ENCODE measurements at places on chromosomes 1 and 21.

GRCh38 chr1:179014123-179014522 is 11.6 kb upstream of the FAM20B start:
- DNase-seq, result no peak

GRCh38 chr1:64082459-64082858 is 121.0 kb upstream of the UBE2U start:
- no peak for DNase-seq

DNA sequence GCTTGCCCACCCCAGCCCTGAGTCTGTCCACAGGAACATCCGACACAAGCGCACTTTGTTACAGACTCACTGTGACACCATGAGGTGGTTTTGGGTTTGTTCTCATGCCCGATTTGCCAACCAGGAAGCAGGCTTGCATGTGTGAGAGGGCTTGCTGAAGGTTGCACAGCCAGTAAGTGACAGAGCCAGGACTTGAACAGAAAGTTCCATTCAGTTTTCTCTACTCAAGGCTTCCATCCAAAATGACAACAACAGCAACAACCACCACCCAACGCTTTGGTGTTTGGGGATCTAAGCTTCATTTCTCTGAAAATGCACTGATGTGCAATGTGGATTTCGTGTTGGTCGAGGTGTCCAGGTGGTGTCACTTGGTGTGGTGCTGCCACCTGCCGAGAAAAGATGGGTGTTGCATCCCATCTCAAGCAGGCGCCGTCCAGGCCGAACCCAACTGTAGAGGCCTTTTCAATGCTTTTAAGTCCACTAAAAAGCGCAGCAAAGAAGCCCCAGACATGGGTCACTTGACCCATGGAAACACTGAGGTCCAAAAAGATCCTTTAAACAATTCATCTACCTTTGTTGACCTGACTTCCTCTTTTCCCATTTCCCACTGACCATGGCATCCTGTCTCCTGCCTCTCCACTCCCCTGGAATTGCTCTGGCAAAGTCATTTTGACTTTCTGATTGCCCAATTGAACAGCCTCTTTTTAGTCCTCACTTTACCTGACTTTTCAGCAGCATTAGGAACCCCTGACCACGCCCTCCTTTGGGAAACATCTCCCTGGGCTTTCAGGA is 12.2 kb downstream of the CITED4 start:
- DNase-seq, result peak; percentile 85

DNA sequence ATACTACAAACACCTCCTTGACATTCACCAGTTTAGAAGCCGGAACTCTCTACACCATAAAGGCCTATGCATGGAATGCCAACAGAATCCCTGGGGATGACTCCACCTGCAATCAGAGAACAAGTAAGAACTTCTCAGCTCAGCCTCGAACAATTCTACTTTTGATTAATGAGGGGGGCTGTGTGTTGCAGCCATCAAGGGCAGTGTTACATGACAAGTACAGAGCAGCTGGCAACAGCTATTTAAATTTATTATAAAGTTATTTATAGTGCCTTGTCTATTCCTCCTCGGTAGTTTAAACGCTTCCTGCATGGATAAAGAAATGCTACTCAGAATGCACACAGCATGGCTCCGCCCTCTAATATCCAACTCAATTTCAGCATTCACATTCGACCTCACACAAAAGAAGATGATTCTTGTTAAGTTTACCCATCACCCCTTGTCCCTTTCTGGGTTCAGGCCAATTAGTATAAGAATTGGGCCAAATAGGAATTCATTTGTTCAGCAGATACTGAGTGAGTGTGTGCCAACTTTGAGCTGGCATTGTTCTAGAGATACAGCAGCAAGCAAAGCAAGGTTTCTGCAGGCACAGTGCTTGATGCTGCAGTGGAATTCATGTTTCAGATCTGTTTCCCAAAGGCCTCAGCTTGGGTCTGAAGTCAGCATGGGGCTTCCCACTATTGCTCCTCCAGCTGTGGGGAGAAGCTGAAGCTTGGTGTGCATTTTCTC is 6.4 kb downstream of the FNDC7 start:
- DNase-seq, result no peak

DNA sequence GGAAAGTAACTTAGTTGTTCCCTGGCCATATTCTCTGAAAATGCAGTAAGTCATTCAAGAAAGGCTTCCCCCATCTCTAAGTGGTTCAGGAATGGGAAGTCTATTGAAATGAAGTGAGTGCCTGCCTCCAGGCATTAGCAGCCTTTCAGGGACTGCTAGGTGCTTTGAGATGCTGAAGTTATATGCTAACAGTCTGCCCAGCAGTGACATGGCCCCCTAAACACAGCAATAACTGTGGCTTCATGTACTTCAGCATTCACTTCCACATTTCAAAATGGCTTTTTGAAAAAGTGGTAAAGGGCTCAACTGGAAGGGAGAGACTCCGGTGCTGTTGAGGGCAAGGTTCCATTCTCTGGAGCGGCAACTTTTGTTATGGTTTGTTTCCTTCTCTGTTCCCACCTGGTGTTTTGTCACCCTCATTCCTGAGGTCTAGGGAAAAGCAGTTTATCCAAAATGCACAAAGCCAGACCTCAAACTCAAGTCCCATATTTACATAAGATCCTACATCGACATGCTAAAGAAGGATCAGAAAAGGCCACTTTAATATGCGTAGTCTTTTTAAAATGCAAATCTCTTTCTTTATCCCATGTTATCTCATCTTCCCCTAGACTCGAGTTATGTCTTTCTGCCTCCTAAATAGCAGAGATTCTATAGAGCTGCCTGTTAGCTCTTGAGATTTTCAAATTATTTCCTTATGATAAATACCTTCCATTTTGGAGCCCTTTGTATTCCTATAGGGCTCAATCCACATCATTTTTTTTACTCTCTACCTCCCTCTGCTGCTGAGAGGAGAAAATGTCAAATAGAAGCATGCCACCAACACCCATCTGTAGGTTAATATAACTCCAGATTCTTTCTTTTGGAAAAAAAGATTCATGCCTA is 34.2 kb upstream of the LRRC8C start:
- DNase-seq, result no peak

- no peak for DNase-seq
Observed at GRCh38 chr1:214186103-214186824, 94.7 kb upstream of the SMYD2 start.

- DNase-seq, result no peak
Observed at GRCh38 chr1:200973937-200974657, 49.4 kb downstream of the KIF21B start.

DNA sequence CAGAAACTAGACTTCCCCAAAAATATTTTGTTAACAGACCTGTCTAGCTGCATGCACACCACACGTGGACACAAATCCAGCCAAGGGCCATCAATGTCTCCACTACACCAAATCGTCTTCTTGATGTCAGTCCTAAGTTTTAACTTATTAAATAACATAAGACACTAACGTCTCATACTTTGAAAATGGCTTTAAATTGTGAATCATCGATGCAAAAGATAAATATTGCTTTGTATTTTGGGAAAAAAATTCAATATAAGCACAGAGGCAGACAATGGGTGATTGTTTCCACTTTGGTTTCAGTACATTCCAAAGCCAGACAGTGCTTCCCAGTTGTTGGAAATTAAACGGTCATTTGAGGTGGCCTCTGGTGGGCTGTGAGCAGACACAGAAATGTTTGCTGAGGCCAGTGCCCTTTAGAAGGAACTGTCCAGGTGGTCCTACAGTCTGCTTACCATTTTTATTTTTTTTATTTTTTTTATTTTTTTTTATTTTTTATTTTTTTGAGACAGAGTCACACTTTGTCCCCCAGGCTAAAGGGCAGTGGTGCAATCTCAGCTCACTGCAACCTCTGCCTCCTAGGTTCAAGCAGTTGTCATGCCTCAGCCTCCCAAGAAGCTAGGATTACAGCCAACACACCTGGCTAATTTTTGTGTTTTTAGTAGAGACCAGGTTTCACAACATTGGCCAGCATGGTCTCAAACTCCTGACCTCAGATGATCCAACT is 1.8 kb upstream of the KIAA2013 start:
- no peak for DNase-seq

DNA sequence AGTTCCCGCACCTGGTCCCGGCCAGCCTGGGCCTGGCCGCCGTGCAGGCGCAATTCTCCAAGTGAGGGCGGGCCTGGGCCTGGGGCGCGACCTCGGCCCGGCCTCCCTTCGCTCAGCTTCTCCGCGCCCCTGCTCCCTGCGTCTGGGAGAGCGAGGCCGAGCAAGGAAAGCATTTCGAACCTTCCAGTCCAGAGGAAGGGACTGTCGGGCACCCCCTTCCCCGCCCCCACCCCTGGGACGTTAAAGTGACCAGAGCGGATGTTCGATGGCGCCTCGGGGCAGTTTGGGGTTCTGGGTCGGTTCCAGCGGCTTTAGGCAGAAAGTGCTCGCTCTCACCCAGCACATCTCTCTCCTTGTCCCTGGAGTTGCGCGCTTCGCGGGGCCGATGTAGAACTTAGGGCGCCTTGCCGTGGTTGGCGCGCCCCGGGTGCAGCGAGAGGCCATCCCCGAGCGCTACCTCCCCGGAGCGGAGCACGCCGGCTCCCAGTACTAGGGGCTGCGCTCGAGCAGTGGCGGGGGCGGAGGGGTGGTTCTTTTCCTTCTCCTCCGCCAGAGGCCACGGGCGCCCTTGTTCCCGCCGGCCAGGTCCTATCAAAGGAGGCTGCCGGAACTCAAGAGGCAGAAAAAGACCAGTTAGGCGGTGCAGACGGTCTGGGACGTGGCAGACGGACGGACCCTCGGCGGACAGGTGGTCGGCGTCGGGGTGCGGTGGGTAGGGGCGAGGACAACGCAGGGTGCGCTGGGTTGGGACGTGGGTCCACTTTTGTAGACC is 1.2 kb downstream of the OLIG1 start:
- no peak for DNase-seq
